H1 (cell line): ENCODE measurements at places on chromosomes 2 and 18. TPM values are rescaled to one million over a fixed set of nuclear protein-coding genes. Genes with fewer than 3 reads are reported as not detected.

Gene LYPD6
- total RNA-seq, result 8.8 and 8.9 TPM in 2 replicates

Gene SLC39A10
- 219 and 234 TPM in 2 replicates for total RNA-seq

Gene HOXD12
- total RNA-seq, result not detected in 2 replicates

Gene CKAP2L
- total RNA-seq, result 19.3 and 20.7 TPM in 2 replicates

Gene ABCB11
- total RNA-seq, result not detected in 2 replicates

Gene ARHGAP15
- total RNA-seq, result not detected in 2 replicates

Gene GALNT14
- total RNA-seq, result 10.3 and 13.7 TPM in 2 replicates

Gene CHRNA1
- total RNA-seq, result 0.15 TPM in 1 of 2 replicates, not detected in the other

Gene ROCK2
- total RNA-seq, result 28.8 and 29.0 TPM in 2 replicates

Gene IRS1
- total RNA-seq, result 24.9 and 26.9 TPM in 2 replicates

Gene PTPRM
- 4.1 and 5.7 TPM in 2 replicates for total RNA-seq

Gene SCYGR6
- total RNA-seq, result not detected in 2 replicates

Gene TDRD15
- total RNA-seq, result not detected in 2 replicates

Gene EVX2
- total RNA-seq, result not detected in 2 replicates

Gene ATG16L1
- total RNA-seq, result 28.5 and 31.0 TPM in 2 replicates

Gene KIF5C
- total RNA-seq, result 58.1 and 66.4 TPM in 2 replicates

Gene NEB
- total RNA-seq, result 2.5 and 2.6 TPM in 2 replicates

Gene INHBB
- 0.23 and 0.30 TPM in 2 replicates for total RNA-seq

Gene PLEKHM3
- 4.6 and 5.8 TPM in 2 replicates for total RNA-seq

Gene LOXL3
- 19.5 and 22.4 TPM in 2 replicates for total RNA-seq

Gene UCN
- not detected in 2 replicates for total RNA-seq

Gene LRP1B
- 0.04 TPM in 1 of 2 replicates, not detected in the other for total RNA-seq

Gene SIX3
- 0.19 and 0.21 TPM in 2 replicates for total RNA-seq

Gene LCT
- 0.06 and 0.11 TPM in 2 replicates for total RNA-seq

Gene GTF2A1L
- not detected in 2 replicates for total RNA-seq

Gene SLC38A11
- not detected in 2 replicates for total RNA-seq

Gene CCDC148
- total RNA-seq, result 1.3 and 1.5 TPM in 2 replicates

Gene SOS1
- total RNA-seq, result 27.0 and 31.6 TPM in 2 replicates

Gene GREB1
- total RNA-seq, result 41.7 and 43.4 TPM in 2 replicates

Gene ADD2
- 166 and 170 TPM in 2 replicates for total RNA-seq

Gene IL18R1
- total RNA-seq, result 0.54 TPM in 1 of 2 replicates, not detected in the other

Gene HMSD
- 3.0 and 4.8 TPM in 2 replicates for total RNA-seq

Gene ZC3H6
- 6.9 and 7.3 TPM in 2 replicates for total RNA-seq

Gene DSC2
- total RNA-seq, result 39.3 and 39.7 TPM in 2 replicates

Gene NEURL3
- total RNA-seq, result not detected in 2 replicates

Gene ERBB4
- 0.34 and 0.69 TPM in 2 replicates for total RNA-seq

Gene BMP10
- not detected in 2 replicates for total RNA-seq

Gene UPP2
- total RNA-seq, result not detected in 2 replicates

Gene FTCDNL1
- 0.61 and 0.97 TPM in 2 replicates for total RNA-seq

Gene SCN3A
- not detected in 2 replicates for total RNA-seq

Gene PROC
- total RNA-seq, result 1.5 and 1.7 TPM in 2 replicates

Gene KLF11
- 4.6 and 6.4 TPM in 2 replicates for total RNA-seq

Gene DSG4
- not detected in 2 replicates for total RNA-seq

Gene BARD1
- 29.8 and 32.3 TPM in 2 replicates for total RNA-seq

Gene CHST9
- 24.3 and 25.3 TPM in 2 replicates for total RNA-seq

Gene ALKAL2
- 10.4 and 11.5 TPM in 2 replicates for total RNA-seq

Gene SOX11
- 55.6 and 56.5 TPM in 2 replicates for total RNA-seq

Gene VRK2
- total RNA-seq, result 27.8 and 28.0 TPM in 2 replicates

Gene PJVK
- total RNA-seq, result 2.3 and 2.4 TPM in 2 replicates

Gene ACVR1
- total RNA-seq, result 17.5 and 17.7 TPM in 2 replicates
